ENCODE measurements at places on chromosomes 13 and 19. TPM values are rescaled to one million over a fixed set of nuclear protein-coding genes. Genes with fewer than 3 reads are reported as not detected.

Gene ZNF181
- total RNA-seq, result 9.4 TPM

GRCh38 chr19:28065026-28065425 is 1147.9 kb downstream of the UQCRFS1 start:
- no peak for DNase-seq

- no peak for DNase-seq
These were observed 111.2 kb downstream of the KCNRG start for GRCh38 chr13:50126263-50126992.

GRCh38 chr13:23212671-23213070 is 31.9 kb downstream of the SGCG start:
- DNase-seq, result no peak

DNA sequence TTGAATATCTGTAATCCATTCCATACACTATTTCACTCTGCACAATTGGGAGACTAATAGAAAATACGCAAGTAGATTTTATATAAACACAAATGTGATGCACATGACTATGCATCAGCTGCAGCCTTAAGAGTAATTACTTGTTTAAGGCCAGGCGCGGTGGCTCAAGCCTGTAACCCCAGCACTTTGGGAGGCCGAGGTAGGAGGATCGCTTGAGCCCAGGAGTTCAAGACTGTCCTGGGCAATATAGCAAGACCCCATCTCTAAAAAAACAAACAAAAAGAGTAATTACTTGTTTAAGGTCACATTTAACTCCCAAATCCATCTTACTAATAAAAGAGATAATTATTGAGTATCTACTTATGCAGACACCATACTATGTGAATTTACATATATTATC is 18.0 kb downstream of the IPO5 start:
- no peak for DNase-seq

- no peak for DNase-seq
These were observed 19.7 kb upstream of the GTF3A start for GRCh38 chr13:27404680-27405079.

DNA sequence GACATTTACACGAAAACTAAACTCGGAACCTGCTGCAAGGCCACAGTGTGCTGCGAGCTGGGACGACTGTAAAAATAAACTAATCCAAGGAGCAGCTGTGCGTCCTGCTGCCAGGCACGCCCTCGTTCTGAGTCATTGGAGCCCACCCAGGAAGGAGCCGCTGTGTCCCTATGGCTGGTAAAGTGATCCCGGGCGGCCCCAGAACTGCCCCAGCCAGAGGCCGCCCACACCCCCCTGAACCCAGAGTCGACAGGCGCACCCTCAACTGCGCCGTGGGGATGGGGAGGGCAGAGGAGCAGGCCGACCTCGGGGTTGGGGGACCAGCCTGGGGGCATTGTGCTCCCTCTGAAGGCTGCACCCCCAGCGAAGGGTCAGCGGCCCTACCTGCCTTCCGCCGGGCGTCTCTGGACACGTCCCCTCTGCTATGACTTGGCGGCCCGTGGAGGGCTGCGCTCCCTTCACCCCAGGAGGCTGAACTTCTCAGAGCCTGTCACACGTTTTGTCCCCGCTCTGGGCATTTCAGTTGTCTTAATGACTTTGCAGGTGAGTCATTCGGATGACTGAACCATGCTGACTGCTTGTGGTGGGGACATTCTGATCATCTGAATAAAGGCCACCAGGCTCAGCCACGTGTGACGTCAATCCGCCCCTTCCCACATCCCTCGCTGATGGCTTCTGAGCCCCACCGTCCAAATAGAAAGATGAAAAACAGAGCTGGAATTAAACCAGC is 42.7 kb downstream of the ADPRHL1 start:
- DNase-seq, result no peak

DNA sequence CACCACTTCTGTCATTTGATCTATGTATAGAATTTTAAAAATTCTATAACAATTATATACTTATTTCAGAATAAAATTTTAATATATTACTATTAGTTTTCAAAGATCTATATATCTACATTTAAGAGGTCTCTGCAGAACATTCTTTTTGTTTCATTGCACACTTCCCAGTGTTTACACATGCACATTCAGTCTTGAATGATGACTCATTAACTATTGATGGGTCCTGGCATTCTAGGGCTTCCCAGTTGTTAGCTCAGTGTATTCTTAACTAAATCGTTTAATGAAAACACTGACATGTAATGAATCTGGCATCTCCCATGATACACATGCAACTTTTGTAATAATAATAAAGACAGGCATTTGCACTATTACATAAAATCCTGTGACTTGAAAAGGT is 324.6 kb downstream of the KLF12 start:
- no peak for DNase-seq

- DNase-seq, result no peak
These were observed 33.3 kb downstream of the NAA16 start for GRCh38 chr13:41344358-41344757.

DNA sequence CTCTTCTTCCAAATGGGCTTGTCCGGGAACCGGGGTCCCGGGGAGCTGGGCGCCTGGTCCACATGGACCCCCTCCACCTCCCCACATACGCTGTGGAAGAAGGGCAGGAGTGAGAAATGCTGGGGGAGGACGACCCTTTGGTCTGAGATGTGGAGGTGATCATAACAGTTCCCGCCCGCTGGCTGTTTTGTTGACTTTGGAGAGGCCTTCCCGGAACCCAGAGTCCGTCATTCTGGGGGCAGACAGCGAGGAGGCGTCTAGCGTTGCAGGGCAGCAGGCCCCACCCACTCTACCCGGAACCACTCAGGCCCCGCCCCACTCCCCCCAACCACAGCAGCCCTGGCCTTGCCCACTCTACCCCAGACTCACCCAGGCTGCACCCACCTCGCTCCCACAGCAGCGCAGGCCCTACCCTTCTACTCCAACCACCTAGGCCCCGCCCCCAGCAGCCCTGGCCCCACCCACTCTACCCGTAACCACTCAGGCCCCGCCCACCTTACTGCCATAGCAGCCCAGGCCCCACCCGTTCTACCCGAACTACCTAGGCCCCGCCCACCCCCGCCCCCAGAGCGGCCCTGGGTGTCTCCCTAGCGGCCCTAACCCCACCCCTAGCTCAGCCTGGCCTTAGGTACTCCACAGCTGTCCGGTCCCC is 7.1 kb downstream of the GPR108 start:
- peak; percentile 94 for DNase-seq

DNA sequence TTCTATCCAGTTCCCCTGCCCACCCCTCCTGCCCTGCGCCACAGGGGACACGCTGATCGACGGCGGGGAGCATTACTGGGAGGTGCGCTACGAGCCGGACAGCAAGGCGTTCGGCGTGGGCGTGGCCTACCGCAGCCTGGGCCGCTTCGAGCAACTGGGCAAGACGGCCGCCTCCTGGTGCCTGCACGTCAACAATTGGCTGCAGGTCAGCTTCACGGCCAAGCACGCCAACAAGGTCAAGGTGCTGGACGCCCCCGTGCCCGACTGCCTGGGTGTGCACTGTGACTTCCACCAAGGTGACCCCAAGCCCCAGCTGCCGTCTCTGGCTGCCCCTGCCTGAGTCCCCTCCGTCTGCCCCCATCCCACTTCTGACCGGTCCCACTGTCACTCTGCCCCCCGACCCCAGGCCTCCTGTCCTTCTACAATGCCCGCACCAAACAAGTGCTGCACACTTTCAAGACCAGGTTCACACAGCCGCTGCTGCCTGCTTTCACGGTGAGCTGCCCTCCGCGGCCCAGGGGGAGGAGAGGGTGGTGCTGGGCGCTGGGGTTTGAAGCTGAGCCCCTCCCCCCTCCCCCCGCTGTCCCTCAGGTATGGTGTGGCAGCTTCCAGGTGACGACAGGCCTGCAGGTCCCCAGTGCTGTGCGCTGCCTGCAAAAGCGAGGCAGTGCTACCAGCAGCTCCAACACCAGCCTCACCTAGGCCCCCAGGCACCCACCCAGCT is 15.5 kb downstream of the STAP2 start:
- no peak for DNase-seq

- no peak for DNase-seq
These were observed 180.6 kb downstream of the FOXO1 start for GRCh38 chr13:40485611-40486517.

- no peak for DNase-seq
These were observed 3.9 kb downstream of the EPS8L1 start for GRCh38 chr19:55079400-55080038.
